OCI-LY7 (cell line): ENCODE measurements at places on chromosomes 1 and 21. TPM values are rescaled to one million over a fixed set of nuclear protein-coding genes. Genes with fewer than 3 reads are reported as not detected.
A peak's percentile ranks its signal among the peaks of the same experiment; 100 is the strongest.

GRCh38 chr1:22334860-22335550 is 116.6 kb upstream of the ZBTB40 start:
- DNase-seq, result peak; percentile 11

DNA sequence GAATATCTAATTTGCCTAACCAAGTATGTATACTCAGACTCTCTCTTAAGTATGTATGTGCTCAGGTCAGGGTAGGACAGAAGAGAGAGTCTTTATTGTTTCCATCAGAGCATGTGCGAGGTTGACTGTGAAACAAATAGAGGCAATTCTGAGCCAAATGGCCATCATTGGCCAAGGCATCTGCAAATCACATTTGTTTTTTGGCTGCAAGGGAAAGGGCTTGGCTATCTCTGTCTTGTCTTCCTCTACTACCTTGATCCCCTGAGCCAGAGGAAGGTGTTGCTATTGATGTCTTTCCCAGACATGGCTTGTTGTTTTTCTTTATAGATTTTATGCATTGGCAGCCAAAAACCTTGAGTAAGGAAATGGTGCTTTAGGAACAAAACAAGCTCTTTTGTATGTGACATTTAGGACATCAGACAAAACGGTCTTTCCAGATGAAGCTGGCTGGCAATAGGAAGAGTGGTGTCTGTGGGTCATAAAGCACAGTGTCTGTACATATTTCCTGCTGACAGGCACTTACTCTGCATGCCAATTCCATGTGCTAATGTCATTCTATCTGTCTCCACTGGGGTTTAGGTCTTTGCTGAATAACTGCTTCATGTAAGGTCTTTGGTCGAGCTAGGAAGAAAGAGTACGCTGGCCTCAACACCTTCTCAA is 163.3 kb downstream of the BRINP2 start:
- no peak for DNase-seq

- no peak for DNase-seq
These were observed 35.2 kb upstream of the OR2B11 start for GRCh38 chr1:247493106-247493505.

DNA sequence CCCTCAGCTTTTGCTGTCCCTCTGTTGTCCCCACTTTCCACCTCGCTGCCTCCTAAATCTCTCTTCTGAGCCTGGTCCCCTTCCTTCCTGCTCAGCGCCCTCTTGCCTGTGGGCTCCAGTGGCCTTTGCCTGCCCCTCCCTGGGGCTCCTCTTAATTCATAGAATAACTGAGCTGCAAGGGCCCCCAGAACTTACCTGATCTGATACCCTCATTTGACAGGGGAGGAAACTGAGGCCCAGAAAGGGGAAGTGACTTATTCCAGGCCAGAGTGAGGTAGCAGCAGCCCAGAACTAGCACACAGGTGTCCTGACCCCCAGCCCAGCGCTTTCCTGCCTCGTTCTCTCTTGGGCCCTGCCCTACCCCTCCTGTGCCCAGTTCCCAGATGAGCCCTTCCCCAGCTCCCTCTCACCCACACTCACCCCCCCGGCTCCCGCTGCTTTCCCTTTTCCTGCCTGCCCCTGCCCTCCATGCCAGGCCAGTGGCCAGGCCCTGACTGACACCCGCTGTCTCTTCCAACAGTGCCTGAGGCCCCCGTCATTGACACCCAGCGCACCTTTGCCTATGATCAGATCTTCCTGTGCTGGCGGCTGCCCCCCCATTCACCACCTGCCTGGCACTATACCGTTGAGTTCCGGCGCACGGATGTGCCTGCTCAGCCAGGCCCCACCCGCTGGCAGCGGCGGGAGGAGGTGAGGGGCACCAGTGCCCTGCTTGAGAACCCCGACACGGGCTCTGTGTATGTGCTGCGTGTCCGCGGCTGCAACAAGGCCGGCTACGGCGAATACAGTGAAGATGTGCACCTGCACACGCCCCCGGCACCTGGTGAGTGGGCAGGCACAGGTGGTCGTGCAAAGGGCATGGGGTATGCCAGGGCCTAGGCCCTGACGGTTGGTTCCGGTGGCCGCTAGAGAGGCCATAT is 5.7 kb downstream of the TRIM46 start:
- no peak for DNase-seq

GRCh38 chr1:107782217-107782845 is 182.6 kb downstream of the VAV3 start:
- DNase-seq, result peak; percentile 75

GRCh38 chr1:47875036-47875435 is 122.1 kb downstream of the TRABD2B start:
- DNase-seq, result no peak

DNA sequence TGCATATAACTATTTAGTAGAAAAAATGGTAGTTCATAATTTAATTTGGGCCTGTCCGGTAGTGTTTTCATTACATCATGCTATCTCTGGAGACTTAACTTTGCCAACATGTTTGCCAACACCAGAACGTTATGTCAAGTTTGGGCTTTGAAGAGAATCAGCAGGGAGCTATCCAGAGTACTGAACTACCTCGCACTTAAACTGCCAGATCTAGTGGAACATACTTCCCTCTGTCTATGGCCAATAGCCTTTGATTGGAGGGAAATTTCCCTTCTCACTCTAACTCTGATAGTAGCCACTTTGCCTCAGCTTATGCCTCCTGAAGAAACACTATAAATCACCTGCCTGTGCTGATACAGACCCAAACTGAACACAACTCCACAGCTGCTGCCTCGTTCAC is 10.0 kb downstream of the LRRC53 start:
- peak; percentile 3 for DNase-seq

GRCh38 chr1:182861994-182862393 is 22.8 kb downstream of the DHX9 start:
- DNase-seq, result no peak

- DNase-seq, result no peak
These were observed 63.1 kb upstream of the CD34 start for GRCh38 chr1:207973898-207974568.

- no peak for DNase-seq
These were observed 9.2 kb downstream of the DMRTB1 start for GRCh38 chr1:53468374-53468773.

DNA sequence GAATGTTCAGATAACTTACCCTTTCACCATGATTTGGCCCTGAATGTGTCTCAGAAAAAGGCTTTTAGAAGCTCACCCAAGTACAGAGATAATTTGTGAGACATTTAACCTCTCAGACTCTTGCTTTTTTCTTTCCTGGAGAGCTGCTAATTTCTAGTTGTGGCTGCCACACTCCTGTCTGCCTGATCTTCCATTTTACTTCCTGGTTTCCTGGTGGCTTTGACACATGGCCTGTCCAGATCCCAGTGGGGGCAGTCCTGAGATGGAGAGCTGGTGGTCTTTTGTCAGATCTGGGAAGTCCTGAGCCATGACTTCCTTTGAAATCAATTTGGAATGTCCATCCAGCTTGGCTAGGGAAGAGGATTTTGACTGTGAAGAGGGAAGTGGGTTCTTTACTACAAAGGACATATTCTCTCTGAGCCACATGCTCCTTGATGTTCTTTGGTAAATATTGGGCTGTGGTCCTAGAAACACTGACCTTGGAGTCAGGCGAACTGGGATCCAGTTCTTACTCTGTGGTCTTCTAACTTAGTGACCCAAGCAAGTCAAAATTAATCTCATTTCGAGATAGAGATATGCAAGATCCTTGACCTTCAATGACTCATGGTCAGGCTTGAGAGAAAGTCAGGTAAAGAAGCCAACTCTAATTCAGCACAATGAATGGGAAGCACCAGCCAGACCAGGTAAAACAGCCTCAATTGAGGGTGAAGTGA is 78.0 kb upstream of the HSD17B7 start:
- no peak for DNase-seq

GRCh38 chr1:104760017-104760416 is 1010.3 kb downstream of the AMY1C start:
- peak; percentile 79 for DNase-seq

- DNase-seq, result no peak
These were observed 602 bp downstream of the SH3BGRL3 start for GRCh38 chr1:26280333-26281042.

DNA sequence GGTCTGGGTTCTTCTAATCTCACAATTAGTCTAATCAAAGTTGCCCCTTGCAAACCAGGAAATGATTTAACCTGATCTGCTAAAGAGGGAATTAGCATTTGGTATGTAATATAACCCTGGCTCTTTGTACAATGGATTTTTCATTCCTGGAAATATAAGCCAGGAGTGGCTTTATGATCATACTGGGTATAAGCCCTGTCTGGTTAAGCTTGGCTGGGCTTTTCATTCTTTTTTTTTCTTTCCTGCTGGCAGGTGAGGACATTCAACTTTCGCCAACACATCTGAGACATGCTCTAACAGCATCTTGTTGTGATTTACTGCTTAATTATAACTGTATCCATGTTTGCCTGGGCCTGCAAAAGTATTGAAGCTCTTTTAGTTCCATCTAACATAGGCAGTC is 20.4 kb upstream of the SDE2 start:
- DNase-seq, result no peak

- no peak for DNase-seq
These were observed 431.4 kb downstream of the NEGR1 start for GRCh38 chr1:71850936-71851335.

- DNase-seq, result no peak
These were observed 3.7 kb upstream of the NR1I3 start for GRCh38 chr1:161241682-161242081.

Gene KRTAP11-1
- not detected in 2 replicates for total RNA-seq

Gene PIGR
- total RNA-seq, result 0.17 TPM in 1 of 2 replicates, not detected in the other

Gene RC3H1
- 34.0 and 34.3 TPM in 2 replicates for total RNA-seq

Gene CYP4A22
- total RNA-seq, result not detected in 2 replicates

Gene TTC39A
- not detected in 2 replicates for total RNA-seq

Gene F13B
- not detected in 2 replicates for total RNA-seq

Gene AMY1C
- total RNA-seq, result not detected in 2 replicates

Gene ANGPTL3
- total RNA-seq, result not detected in 2 replicates

Gene LYPD8
- not detected in 2 replicates for total RNA-seq

Gene WNT4
- not detected in 2 replicates for total RNA-seq
